ENCODE measurements at places on chromosomes 2 and 18.

DNA sequence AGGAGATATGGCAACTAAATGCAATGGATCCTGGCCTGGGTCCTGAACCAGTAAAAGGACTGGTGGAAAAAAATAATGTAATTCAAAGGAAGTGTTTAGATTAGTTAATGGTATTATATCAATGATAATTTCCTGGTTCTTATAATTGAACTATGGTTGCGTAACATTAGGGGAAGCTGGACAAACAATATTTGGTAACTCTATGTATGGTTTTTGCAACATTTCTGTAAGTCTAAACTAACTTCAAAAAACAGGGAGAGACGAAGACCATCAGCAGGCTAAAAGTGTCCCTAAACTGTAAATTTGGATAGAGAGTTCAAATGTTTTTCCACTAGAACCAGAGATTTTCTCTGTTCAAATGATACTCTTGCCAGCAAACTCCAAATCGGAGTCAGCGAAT lies 36.9 kb downstream of the KLF7 start:
- DNase-seq: no peak

GRCh38 chr2:106095478-106096298 lies 98.4 kb downstream of the UXS1 start:
- DNase-seq: no peak

GRCh38 chr2:240375024-240375645 lies 60.3 kb upstream of the GPC1 start:
- no peak for DNase-seq

- DNase-seq: no peak
These were observed 1398.0 kb upstream of the NXPH2 start for GRCh38 chr2:140178234-140178633.

DNA sequence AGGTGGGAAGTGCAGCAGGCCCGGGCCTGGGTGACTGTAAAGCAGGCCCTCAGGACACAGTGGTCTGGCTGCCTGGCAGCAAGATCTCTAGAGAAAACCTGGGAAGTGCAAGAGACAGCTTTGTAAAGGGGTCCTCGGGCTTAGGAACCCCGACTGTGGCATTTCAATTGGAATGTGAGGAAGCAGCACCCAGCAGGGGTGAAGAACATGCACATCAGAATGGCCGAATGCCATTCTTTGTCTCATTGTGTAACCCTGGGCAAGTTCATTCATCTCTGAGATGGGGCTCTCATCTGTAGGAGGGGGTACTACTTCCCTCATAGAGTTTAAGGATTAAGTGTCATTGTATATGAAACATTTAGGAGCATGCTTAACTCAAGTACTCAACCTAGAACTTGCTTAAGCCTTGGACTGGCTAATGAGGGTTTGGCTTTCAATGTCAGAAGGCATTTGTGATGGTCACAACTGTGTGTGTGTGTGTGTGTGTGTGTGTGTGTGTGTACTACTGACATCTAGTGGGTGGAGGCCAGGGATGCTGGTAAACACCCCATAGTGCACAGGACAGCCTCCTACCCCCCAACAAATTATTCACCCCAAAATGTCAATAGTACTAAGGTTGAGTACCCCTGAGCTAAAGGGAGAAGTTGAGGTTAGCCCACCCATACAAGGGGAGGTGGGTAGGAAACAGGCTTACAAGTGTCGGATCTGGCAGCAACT lies 29.3 kb downstream of the MEX3C start:
- no peak for DNase-seq

DNA sequence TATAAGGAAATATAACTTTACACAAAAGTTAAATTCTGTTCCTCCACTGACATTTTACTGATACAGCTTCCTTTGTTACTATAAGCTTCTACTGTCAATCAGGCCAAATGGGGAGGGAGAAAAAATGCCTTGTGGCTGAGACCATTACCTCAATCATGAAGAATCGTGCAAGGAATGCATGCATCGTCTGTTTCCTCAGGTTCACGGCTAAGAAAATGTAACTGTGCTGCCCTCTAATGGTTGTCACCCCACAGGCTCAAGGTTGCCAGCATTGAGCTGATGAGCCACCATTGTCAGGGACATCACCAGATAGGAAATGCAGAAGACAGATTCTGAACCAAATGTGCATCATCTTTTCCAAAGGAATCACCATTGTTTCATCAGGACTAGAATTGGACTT lies 426.9 kb downstream of the CDH2 start:
- peak; percentile 61 for DNase-seq

DNA sequence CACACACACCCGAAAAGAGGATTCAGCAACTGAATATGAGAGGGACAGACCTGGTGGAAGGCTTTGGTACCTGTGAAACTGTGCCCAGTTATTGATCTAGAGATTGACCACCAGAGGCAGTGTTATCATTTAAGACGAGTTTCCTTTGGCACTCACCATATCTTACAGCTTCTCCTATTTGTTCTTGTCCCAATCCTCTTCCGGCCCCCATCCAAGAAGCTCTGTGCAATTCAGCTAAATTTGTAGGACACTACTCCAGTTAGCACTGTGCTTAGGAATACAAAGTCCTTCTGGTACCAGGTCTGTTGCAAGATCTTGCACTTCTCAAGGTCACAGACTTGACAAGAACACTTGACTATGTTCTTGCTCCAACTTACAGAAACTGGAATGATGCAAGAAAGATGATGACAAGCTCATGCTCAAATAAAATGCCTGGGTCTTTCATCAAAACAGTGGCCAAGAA lies 177.7 kb downstream of the TMEM247 start:
- no peak for DNase-seq

- DNase-seq: no peak
These were observed 20.2 kb upstream of the GYPC start for GRCh38 chr2:126635736-126636135.

GRCh38 chr2:98487101-98487805 lies 42.6 kb downstream of the INPP4A start:
- no peak for DNase-seq

DNA sequence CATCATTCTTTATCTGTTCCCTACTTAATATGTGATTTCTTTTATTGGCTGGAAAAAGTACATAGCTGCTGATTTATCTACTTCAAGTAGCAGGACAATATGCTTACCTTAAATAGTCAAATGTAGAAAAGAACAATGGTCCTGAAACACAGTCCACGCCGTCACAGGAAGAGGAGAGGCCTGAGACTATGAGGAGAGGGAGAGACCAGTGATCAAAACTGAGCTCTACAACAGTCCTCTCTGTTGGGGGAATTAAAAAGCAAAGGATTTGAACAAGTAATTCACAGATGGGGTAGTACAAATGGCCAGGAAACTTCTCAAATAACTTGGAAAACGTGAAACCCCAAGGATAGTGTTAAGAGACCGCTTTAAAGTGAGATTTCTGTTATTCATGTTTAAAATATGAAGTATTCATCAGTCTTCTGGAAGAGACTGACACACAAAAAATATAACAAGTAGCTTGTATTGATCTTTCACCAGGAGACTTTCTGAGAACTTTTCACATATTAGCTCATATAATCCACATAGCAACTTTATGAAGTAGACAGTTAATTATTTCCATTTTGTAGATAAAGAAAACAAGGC lies 20.2 kb downstream of the SCYGR8 start:
- DNase-seq: no peak

DNA sequence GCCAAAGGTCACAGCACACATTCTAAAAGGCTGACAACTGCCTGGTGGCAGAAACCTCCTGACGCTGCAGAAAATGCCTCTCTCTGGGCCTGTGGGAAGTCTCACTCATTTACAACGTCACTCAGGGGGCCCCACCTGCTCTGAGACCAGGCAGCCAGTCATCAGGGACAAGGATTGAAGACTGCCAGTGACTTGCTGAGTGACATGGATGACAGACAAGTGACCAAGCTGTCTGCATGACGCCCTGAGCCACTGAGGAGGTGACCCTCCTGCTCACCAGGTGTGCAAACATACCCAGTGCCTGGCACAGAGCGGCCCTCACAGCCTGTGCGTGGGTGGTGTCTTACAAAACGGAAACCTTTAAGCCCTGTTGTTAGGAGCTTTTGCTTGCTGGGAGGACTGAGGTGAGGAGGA lies 392.4 kb downstream of the TNS1 start:
- DNase-seq: no peak
